ENCODE measurements at places on chromosomes 12 and 14.

DNA sequence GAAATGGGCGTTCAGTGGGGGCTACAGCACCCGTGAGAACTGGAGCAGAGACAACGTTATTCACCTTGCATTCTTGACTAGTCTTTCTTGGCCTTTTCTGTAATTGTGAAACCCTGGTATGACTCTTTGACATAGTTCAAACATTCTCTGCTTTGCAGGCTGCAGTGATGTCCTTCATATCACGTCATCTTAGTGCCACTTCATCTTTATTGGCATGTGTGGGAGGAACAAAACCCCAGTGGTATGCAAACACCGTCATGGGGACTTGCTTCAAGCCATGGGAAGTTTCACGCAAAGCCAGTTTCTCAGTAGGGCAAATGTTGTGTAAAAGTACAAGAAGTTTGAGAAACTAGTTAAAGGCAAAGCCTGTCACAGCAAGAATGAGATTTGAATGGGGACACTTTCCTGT lies 20.2 kb upstream of the DUSP16 start:
- no peak for DNase-seq

GRCh38 chr14:59199205-59199604 lies 10.7 kb downstream of the DAAM1 start:
- no peak for DNase-seq

GRCh38 chr14:29629839-29630238 lies 297.8 kb downstream of the PRKD1 start:
- DNase-seq = no peak

DNA sequence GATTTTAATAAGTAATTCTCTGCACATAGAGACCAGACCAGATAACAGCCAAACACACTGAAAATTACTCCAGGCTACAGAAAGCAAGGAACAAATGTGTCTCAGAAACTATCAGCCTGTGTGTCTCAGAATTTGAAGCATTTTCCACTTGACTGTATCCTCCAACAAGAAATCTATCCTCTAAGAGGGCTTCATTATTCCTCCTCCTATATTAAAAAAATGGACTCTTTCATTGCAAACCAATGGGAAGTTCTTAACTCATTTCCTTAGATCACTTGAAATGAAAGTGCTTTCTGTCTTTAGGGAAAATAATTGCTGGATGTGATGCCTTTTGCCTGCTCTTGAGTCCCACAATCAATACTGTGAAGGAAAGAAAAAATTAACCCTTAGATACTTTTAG lies 2.3 kb downstream of the ST8SIA1 start:
- DNase-seq = no peak

GRCh38 chr12:462936-463705 lies 3.4 kb downstream of the B4GALNT3 start:
- no peak for DNase-seq

DNA sequence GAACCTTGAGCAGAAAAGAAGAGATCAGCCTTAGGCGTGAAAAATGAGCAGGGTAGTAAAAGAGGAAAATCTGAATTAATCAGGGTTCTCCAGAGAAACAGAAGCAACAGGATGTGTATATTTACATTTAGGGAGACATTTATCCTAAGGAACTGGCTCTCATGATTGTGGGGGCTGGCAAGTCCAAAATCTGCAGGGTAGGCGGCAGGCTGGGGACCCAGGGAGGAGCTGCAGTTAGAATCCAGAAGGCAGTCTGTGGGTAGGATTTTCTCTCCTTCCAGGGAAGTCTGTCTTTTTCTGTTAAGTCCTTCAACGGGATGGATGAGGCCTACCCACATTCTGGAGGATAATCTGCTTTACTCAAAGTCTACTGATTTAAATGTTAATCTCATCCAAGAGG lies 67.4 kb upstream of the OVCH1 start:
- no peak for DNase-seq

DNA sequence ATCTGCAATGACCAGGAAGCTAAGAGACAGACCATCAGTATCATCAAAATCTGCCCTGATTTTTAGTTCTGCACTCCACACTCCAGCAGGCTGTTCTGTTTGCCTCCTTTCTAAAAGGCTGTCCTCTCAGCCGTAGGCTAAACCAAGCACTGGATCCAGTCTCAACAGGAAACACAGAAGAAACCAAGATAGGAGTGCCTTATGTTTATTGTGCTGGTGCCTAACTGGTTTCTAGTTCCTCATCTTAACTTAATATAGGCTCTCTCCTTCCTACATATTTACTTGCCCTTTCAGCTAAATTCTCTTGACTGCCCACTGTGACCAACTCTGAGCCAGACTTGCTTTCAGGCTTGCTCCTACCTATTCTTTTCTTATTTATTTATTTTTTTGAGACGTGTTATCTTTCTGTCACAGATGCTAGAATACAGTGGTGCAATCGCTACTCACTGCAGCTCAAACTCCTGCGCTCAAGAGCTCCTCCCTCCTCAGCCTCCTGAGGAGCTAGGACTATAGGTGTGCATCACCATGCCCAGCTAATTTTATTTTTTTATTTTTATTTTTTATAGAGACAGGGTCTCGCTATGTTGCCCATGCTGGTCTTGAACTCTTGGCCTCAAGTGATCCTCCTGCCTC lies 30.8 kb downstream of the GALNT4 start:
- no peak for DNase-seq

GRCh38 chr12:132030367-132031038 lies 80.8 kb downstream of the EP400 start:
- DNase-seq = no peak

GRCh38 chr12:9980126-9980525 lies 8.9 kb downstream of the CLEC12A start:
- DNase-seq = no peak

DNA sequence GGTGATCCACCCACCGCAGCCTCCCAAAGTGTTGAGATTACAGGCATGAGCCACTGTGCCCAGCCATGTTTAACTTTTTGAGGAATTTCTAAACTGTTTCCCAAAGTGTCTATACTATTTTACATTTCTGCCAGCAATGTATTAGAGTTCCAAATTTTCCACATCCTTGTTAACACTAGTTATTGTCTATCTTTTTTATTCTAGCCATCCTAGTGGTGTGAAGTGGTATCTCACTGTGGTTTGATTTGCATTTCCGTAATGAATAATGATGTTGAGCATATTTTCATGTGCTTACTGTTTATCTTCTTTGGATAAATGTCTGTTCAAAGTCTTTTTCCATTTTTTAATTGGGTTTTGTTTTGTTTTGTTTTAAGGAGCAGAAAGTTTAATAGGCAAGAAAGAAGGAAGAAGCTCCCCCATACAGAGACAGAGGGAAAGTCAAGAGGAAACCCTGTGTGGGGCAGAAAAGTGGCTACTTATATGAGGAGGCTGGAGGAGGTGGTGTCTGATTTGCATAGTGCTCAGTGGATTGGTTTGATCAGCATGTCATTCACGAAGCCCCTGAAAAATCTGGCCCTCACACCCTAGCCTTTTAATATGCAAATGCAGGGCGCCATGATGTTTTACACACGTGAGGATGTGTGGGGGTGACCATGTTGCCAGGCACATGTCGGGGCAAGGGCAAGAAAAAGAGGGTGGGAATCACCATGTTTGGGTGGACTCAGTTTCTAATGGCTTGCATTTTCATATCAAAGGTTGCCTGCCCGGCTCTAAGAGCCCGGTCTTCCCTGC lies 14.9 kb downstream of the TXNRD1 start:
- no peak for DNase-seq

- DNase-seq = no peak
Observed at GRCh38 chr12:6315704-6316597, 5.5 kb downstream of the PLEKHG6 start.

GRCh38 chr12:121798787-121799155 lies 5.0 kb upstream of the SETD1B start:
- DNase-seq = no peak

GRCh38 chr12:125619723-125620122 lies 554.5 kb downstream of the AACS start:
- no peak for DNase-seq

DNA sequence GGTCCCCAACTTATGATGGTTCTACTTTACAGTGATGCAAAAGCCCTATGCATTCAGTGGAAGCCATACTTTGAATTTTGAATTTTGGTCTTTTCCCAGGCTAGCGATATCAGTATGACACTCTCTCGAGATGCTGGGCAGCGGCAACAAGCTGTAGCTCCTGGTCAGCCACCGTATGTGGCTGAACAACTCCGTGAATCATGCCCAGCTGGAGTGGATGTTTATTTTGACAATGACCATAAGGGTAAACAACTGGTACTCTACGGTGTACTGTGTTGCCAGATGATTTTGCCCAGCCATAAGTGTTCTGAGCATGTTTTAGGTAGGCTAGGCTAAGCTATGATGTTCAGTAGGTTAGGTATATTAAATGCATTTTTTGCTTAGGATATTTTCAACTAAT lies 8.2 kb upstream of the ZNF410 start:
- no peak for DNase-seq

DNA sequence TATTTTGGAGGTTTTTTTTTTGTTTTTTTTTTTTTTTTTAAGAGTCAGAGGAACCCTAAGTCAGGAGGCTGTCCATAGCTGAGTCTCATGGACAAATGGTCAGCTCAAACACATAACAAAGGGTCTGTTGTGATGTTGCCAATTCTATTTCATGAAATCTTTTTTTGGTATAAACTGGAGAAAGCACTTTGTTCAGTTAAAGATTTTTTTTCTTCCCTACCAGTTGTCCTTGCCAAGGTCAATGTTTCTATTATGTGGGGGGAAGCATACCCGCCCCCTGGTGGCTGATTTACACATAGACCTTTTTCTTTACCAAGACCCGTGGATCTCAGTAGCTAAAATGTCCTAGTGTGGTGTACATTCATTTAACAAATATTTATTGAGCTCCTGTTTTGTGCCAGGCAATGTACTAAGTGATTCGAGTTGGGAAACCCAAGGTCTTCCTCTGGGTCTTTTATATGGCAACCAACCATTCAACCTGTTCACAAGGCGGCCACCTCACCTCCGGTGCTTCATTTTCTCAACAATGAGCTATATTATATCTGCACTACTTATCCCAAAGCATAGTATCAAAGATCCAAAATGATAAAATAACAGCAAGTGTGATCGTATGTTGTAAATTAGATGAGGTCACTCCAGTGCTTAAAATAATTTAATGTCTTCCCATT lies 214.5 kb downstream of the PAH start:
- DNase-seq = peak; percentile 35

DNA sequence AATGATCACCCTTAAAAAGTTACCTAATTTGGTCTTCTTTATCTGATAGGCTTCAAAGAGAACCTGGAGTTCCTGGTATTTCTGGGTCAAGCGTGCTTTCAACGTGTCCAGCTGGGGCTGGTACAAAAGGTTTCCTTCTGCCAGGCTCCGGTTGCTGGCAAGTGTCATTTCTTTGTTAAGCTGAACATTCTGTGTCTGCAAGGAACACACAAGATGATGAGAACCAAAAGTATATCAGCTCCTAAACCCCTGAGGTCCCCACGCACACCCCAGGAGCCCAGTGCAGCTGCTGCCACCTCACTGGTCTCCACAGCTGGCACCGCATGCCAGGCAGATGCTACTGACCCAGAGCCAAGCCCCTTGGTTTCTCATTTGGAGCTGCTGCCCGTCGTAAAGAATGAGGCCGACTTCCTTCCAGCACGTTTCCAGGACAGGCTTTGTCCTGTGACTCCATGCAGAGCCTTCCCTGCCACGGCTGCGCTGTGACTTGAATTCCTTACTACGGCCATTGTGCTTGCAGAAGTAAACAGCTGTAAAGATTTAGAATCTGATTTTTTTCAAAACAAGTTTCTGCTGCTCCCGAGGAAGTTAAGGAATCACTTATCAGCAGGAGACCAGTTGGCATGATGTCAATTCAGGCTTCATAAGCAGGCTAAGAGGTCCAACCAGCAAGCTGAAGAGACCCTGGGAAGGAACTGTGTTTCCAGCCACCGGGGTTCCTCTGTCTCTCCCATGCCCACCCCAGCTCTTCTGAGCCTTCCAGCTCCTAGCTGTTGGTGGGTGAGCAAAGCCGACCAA lies 24.9 kb downstream of the VPS37B start:
- DNase-seq = no peak

GRCh38 chr12:15632708-15633107 lies 156.5 kb downstream of the EPS8 start:
- no peak for DNase-seq

- DNase-seq = no peak
Observed at GRCh38 chr12:122981587-122982476, 1.4 kb downstream of the ARL6IP4 start.

GRCh38 chr12:15722951-15723350 lies 66.2 kb downstream of the EPS8 start:
- DNase-seq = no peak

GRCh38 chr12:92602476-92602875 lies 100.3 kb upstream of the PLEKHG7 start:
- DNase-seq = no peak
